ENCODE measurements at places on chromosomes 16 and 17.
A peak's percentile ranks its signal among the peaks of the same experiment; 100 is the strongest.

GRCh38 chr16:8863594-8864424, 5.0 kb downstream of the CARHSP1 start:
- H3K4me1 ChIP-seq = peaks cover 38% of the 10 kb centered on the region
- no peaks in the 10 kb centered on the region for H3K27me3 ChIP-seq
- H3K36me3 ChIP-seq = no peaks in the 10 kb centered on the region
- H3K27ac ChIP-seq = peak overlapping the region; percentile 62

GRCh38 chr16:80174416-80174815, 366.4 kb upstream of the DYNLRB2 start:
- peaks cover 5% of the 10 kb centered on the region for H3K27me3 ChIP-seq
- no peak overlapping the region for H3K27ac ChIP-seq
- no peak for DNase-seq
- H3K4me1 ChIP-seq = no peaks in the 10 kb centered on the region
- H3K4me3 ChIP-seq = no peak overlapping the region

GRCh38 chr17:56284482-56284881, 131.2 kb downstream of the ANKFN1 start:
- no peaks in the 10 kb centered on the region for H3K36me3 ChIP-seq
- no peaks in the 10 kb centered on the region for H3K27me3 ChIP-seq
- H3K27ac ChIP-seq = no peak overlapping the region

DNA sequence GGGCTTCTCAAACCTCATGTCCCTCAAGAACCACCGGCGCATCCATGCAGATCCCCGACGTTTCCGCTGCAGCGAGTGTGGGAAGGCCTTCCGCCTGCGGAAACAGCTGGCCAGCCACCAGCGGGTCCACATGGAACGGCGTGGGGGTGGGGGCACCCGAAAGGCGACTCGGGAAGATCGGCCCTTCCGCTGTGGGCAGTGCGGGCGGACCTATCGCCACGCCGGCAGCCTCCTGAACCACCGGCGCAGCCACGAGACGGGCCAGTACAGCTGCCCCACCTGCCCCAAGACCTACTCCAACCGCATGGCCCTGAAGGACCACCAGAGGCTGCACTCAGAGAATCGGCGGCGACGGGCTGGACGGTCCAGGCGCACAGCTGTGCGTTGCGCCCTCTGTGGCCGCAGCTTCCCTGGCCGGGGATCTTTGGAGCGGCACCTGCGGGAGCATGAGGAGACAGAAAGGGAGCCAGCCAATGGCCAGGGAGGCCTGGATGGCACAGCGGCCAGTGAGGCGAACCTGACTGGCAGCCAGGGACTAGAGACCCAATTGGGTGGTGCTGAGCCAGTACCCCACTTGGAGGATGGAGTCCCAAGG, 5.9 kb downstream of the ZNF646 start:
- no peak for DNase-seq
- H3K27ac ChIP-seq = peak overlapping the region; percentile 47
- no peaks in the 10 kb centered on the region for H3K27me3 ChIP-seq
- H3K36me3 ChIP-seq = peaks cover 18% of the 10 kb centered on the region

GRCh38 chr17:17659340-17659739, 21.9 kb upstream of the RAI1 start:
- H3K27ac ChIP-seq = no peak overlapping the region
- peaks cover 7% of the 10 kb centered on the region for H3K36me3 ChIP-seq
- no peak for DNase-seq
- H3K4me3 ChIP-seq = no peak overlapping the region

DNA sequence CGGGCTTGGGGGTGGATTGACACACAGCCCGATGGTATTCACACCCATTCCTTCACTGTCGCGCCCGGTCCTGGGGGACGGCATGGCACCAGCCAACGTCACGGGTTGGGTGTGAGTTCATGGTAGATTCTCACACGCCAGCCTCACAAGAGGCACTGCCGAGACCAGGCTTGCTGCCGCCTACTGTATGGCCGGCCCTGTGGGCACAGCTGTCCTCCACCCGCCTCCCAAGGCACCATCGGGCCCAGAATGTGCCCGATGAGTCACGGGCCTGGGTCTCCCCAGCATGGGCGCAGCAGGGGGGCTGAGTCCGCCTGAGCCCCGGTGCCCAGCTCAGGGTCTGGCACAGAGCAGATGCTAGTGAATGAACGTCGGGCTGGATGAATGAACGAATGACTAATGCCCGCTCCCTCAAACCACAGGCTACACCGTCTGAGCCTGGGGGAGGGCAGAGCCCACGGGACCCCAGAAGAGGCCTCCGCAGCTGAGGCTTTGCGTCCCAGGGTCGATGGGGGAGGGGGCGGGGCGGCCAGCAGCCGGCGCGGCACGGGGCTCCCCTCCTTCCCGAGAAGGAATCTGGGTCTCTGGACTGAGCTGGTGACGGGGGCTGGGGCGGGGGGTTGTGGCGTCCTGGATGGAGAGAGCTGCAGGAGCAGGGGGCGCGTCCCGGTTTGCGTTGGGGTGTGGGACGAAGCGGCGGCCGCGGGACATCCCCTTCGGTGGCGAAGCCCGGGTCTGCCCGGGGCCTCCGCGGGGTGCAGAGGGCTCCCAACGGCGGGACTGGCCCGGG, 829 bp downstream of the PITPNM3 start:
- peaks cover 31% of the 10 kb centered on the region for H3K27me3 ChIP-seq
- DNase-seq = peak; percentile 38
- H3K27ac ChIP-seq = no peak overlapping the region
- no peaks in the 10 kb centered on the region for H3K36me3 ChIP-seq

- H3K4me1 ChIP-seq = peaks cover 12% of the 10 kb centered on the region
- H3K4me3 ChIP-seq = no peak overlapping the region
- H3K27me3 ChIP-seq = no peaks in the 10 kb centered on the region
- peaks cover 11% of the 10 kb centered on the region for H3K36me3 ChIP-seq
- H3K27ac ChIP-seq = no peak overlapping the region
These were observed 3.5 kb upstream of the CORO1A start for GRCh38 chr16:30179931-30180330.

DNA sequence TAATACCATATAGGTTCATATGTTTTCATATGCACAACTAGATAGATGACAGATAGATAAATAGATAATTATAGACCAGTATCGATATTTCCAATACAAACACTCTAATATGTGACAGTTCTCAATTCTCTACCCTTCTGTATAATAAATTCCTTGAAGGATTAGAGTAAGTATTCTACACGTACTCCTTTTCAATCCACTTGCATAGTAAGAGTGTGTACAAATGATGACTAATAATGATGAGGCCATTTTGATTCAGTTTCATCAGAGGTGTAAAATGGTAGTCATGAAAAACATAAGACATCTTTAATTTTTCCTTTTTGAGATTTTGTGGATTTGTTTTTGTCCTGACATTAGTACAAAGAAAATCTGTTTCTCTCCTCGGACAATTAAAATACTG, 188.3 kb upstream of the WSB1 start:
- no peak overlapping the region for H3K27ac ChIP-seq
- H3K27me3 ChIP-seq = peaks cover 16% of the 10 kb centered on the region
- DNase-seq = no peak
- no peaks in the 10 kb centered on the region for H3K36me3 ChIP-seq
- H3K4me1 ChIP-seq = peaks cover 4% of the 10 kb centered on the region

GRCh38 chr17:74682028-74682427, 30.7 kb downstream of the CD300LF start:
- H3K27me3 ChIP-seq = peaks cover 7% of the 10 kb centered on the region
- DNase-seq = no peak
- peaks cover 27% of the 10 kb centered on the region for H3K4me1 ChIP-seq
- no peak overlapping the region for H3K4me3 ChIP-seq
- H3K27ac ChIP-seq = no peak overlapping the region
- no peaks in the 10 kb centered on the region for H3K36me3 ChIP-seq

GRCh38 chr16:89266521-89267134, 49.1 kb downstream of the ZNF778 start:
- peaks cover 14% of the 10 kb centered on the region for H3K36me3 ChIP-seq
- DNase-seq = no peak
- H3K4me3 ChIP-seq = no peak overlapping the region
- no peak overlapping the region for H3K27ac ChIP-seq
- peaks cover under 1% of the 10 kb centered on the region for H3K4me1 ChIP-seq
- H3K27me3 ChIP-seq = no peaks in the 10 kb centered on the region

DNA sequence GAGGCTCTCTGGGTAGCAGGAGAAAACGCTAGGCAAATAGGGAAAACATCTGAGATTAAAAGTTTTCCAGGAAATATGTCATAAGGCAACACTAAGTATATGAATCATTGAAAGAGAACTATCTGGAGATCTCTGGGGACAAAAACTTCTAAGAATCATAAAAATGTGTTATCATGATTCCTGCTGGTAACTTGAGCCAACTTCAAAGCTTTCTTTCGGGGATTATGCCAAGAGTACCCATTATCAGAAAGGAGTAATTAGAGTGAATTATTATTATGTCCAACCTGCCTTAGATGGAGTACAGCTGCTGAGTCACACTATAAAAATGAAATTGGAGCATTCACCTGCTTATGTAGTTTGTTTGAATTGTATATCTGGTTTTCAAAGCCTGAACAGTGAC, 488.5 kb upstream of the SOX9 start:
- H3K4me1 ChIP-seq = no peaks in the 10 kb centered on the region
- H3K27me3 ChIP-seq = no peaks in the 10 kb centered on the region
- DNase-seq = no peak

DNA sequence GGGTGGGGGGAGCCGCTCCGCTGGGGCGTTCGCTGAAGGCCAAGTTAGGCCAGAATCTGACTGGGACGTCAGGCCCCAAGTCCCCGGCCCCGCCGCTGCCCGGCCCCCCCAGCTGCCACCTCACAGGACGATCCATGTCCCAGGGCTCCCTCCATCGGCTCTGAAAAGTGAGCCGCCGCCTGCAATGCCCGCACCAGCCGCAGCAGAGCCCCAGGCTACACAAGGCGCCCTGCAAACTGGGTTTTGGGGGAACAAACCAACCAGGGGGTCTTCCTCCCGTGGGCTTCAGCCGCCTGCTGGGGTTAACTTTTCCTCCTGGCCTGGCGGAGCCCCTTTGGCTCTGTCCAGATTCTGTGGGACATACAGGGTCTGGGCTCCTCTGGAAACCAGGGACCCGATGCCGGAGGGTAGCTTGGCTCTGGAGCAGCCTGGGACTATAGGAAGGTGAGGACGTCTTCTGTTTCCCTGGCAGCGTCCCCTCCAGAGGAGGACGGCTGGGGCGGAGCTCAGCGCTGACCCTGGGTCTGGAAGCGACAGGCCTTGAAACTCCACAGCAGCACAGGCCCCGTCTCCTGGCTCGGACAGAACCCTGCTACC, 835 bp downstream of the NME4 start:
- H3K27ac ChIP-seq = peak overlapping the region; percentile 72
- no peaks in the 10 kb centered on the region for H3K27me3 ChIP-seq
- H3K4me3 ChIP-seq = peak overlapping the region; percentile 79
- peaks cover 22% of the 10 kb centered on the region for H3K4me1 ChIP-seq
- no peaks in the 10 kb centered on the region for H3K36me3 ChIP-seq

DNA sequence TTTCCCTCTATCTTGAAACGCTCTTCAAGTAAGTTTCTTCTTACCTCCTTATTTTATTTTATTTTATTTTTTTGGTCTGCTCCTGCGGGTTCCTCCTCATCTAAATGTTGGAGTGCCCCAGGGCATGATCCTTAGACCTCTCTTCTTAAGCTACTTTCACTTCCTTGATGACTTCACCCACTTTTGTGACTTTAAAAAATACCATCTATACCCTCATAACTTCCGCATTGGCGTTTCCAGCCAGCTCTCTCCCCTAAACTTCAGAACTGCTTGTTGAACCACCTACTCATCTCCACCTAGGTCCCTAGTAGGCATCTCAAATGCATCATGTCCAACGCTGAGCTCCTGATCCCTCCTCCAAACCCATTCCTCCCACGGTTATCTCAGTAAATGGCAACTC, 51.4 kb upstream of the NFAT5 start:
- H3K36me3 ChIP-seq = no peaks in the 10 kb centered on the region
- DNase-seq = no peak
- H3K4me1 ChIP-seq = peaks cover 12% of the 10 kb centered on the region

DNA sequence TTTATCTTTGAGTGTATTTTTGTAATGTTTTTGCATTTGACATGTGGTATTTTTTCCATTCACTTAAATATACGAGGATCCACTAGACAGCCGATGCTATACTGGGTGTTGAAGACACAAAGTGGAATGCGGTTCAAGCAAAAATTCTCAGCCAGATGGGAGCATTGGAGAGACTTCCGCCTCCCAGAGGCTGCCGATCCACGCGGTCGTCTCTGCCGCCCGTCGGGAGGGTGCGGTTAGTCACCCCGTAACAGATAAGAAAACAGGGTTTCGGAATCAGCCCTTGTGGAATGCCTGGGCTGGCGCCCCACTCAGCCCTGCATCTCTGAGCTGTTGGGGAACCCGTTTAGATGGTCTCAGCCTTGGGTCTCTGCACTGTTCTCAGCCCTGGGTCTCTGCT, 7.3 kb downstream of the GSE1 start:
- no peak for DNase-seq
- no peaks in the 10 kb centered on the region for H3K27me3 ChIP-seq
- no peak overlapping the region for H3K27ac ChIP-seq
- H3K4me3 ChIP-seq = no peak overlapping the region
- peaks cover 44% of the 10 kb centered on the region for H3K4me1 ChIP-seq
- H3K36me3 ChIP-seq = peaks cover 3% of the 10 kb centered on the region

GRCh38 chr17:60729854-60730253, 52.2 kb downstream of the BCAS3 start:
- peaks cover 10% of the 10 kb centered on the region for H3K4me1 ChIP-seq
- no peak for DNase-seq
- no peak overlapping the region for H3K4me3 ChIP-seq
- peaks cover 19% of the 10 kb centered on the region for H3K36me3 ChIP-seq
- peak overlapping the region; percentile 26 for H3K27ac ChIP-seq

GRCh38 chr16:57379579-57379978, 7.3 kb downstream of the CX3CL1 start:
- H3K36me3 ChIP-seq = no peaks in the 10 kb centered on the region
- no peaks in the 10 kb centered on the region for H3K27me3 ChIP-seq
- H3K4me1 ChIP-seq = peaks cover 46% of the 10 kb centered on the region

- no peak overlapping the region for H3K4me3 ChIP-seq
- H3K4me1 ChIP-seq = peaks cover 16% of the 10 kb centered on the region
- DNase-seq = no peak
- H3K27ac ChIP-seq = no peak overlapping the region
- no peaks in the 10 kb centered on the region for H3K27me3 ChIP-seq
- peaks cover 28% of the 10 kb centered on the region for H3K36me3 ChIP-seq
These were observed 169.5 kb upstream of the ZNF267 start for GRCh38 chr16:31704138-31704537.

DNA sequence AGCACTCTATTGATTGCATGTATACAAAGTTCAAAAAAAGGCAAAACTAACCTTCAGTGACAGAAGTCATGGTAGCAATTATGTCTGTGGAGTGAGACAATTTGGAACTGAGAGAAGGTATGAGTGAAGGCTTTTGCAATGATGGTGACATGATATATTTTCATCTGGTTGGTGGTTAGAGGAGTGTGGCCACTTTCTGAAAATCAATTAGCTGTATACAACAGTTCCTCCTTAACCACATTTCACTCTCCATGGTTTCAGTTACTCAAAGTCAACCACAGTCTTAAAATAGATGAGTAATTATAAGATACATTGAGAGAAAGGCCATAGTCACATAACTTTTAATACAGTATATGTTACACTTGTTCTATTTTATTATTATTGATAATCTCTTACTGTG, 26.2 kb downstream of the ADAMTS18 start:
- H3K36me3 ChIP-seq = no peaks in the 10 kb centered on the region
- no peak overlapping the region for H3K4me3 ChIP-seq
- H3K27me3 ChIP-seq = peaks cover 2% of the 10 kb centered on the region
- H3K4me1 ChIP-seq = no peaks in the 10 kb centered on the region
- no peak overlapping the region for H3K27ac ChIP-seq
